ENCODE measurements at places on chromosomes 6 and 20. TPM values are rescaled to one million over a fixed set of nuclear protein-coding genes. Genes with fewer than 3 reads are reported as not detected.

- H3K4me1 ChIP-seq, result no peaks in the 10 kb centered on the region
- H3K27ac ChIP-seq, result no peak overlapping the region
- H3K4me3 ChIP-seq, result no peak overlapping the region
- H3K36me3 ChIP-seq, result no peaks in the 10 kb centered on the region
- peaks cover 4% of the 10 kb centered on the region for H3K27me3 ChIP-seq
- no peak for DNase-seq
Measured at GRCh38 chr20:21505810-21506530, 7.9 kb downstream of the NKX2-2 start.

The TRDN gene
- total RNA-seq, result not detected

The ARFGEF3 gene
- total RNA-seq, result 10.0 TPM

DNA sequence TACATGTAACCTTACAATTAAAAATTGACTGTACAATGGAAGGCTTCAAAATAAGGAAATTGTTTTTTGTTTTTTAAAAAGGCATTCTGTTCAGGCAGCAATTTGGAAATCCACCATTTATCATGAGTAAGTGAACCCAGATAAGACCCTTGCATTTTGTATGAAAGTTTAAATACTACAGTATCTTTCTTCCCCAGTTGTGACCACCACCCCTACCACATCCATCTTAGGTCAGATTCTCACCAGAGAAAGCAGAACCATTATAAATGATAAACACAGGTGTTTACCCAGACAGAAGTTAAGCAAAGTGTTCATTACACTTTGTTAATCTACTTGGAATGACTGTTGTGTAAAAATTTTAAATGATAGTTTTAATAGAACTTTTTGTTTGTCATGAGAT, 20.2 kb downstream of the SENP6 start:
- H3K36me3 ChIP-seq, result peaks cover 26% of the 10 kb centered on the region
- H3K27ac ChIP-seq, result no peak overlapping the region
- H3K4me1 ChIP-seq, result no peaks in the 10 kb centered on the region
- no peak for DNase-seq
- H3K27me3 ChIP-seq, result no peaks in the 10 kb centered on the region

The ELOVL4 gene
- total RNA-seq, result not detected

DNA sequence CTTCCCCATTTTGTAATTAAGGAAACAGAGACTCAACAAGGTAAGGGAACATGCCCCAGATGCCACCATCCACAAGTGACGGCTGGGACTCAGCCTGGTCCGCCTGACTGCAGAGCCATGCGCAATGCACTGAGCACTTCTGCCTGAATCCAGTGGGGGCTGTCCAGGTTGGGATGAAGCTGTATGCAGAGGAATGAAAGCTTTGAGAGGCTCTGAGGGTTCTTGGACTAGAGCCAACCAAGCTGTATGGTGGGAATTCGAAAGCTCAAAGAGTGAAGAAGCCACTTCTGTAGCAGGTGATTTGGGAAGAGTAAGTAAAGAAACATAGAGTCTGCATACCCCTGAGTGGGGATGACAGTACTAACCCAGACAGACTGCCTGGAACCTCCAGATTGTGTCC, 127.6 kb upstream of the AKAP12 start:
- no peak for DNase-seq
- no peaks in the 10 kb centered on the region for H3K27me3 ChIP-seq
- no peaks in the 10 kb centered on the region for H3K36me3 ChIP-seq
- no peak overlapping the region for H3K27ac ChIP-seq
- H3K4me3 ChIP-seq, result no peak overlapping the region
- H3K4me1 ChIP-seq, result no peaks in the 10 kb centered on the region

- H3K4me3 ChIP-seq, result no peak overlapping the region
- no peak for DNase-seq
- H3K36me3 ChIP-seq, result no peaks in the 10 kb centered on the region
Measured at GRCh38 chr6:13427316-13427715, 60.1 kb downstream of the GFOD1 start.
